Fibroblast of skin of left biceps (primary cell): ENCODE measurements at places on chromosomes 6 and 20.

DNA sequence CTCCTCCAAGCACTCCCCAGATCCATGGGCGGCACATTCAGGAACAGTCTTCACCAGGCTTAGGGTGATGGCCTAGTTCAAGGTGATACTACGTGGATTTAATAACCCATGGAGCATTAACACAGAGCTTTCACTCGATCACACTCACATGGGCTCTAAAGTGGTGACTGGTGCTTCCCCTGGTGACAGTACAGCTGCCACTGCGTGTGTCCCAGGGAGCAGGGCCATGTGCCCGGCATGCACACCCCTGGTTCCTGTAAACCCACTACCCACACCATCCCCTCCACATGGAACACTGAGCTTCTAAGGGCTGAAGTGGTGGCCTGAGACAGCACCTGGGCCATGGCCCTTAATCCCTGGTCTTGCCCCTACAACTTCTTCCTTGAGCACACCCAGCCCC is 27.8 kb upstream of the APMAP start:
- DNase-seq = no peak

DNA sequence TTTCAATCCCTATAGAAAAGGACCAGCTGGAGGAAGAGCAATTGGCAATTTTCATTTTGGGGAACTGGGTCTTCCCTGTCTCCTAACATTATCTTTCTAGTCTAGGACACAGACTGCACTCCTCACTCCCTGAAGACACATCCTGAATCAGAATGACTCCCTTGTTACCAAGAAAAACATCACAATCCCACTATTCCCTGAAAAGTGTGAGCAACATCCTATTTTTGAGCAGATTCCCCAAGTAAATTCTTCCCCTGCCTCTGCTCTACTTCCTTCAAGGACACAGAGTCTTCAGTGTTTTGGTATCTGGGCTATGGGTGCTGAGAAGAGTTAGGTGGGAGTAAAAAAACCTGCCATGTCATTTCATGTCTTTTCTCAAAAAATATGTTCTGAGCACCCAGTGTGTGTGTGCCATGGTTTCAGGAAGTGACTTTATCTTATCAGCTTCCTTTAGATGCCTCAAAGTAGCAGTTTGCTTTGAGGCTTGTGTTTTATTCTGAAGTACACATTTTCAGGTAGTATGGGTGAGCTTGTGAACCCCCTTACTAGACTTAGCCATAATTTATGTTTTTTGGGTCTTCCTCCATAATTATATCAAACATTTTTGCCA is 12.4 kb downstream of the LAMA4 start:
- no peak for DNase-seq

DNA sequence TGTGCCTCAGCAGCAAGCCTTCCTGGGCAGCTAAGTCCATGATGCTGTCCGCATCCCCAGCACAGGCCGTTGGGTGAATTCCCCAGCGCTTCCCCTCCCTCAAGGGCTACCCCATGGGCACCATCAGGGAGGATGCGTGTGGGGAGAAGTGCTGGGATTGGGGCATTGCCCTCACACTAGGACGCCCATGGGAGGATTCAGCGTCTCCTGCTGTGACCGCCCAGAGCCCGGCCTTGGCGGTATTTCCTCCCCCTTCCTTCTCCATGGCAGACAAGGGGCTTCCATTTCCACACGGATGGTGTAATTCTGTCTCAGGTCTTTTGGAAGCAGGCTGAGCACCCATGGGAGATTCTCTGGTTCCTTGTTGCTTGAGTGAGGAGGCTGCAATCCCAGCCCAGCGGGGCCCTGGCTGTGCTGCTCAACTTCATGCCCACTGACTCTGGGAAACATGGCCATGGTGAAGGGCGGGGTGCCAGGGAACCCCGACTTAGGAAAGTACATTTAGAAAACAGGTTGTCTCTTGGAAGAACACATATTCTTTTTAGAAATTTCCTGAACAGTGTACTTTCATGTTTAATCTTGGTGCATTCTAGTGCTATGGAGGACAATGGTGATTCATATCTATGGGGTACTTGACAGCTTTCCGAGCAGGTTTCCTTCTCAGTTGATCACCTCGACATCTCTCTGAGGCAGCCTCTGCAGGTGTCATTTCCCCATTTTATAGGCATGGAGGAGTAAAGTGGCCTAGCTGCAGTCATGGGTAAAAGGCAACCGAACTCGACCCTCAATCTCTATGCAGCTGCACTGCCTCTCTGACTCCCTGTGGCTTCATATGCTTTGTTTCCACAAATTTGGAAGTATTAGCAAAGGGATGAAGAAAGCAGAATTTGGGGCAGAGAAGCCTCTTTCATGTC is 178.2 kb upstream of the CST7 start:
- no peak for DNase-seq

DNA sequence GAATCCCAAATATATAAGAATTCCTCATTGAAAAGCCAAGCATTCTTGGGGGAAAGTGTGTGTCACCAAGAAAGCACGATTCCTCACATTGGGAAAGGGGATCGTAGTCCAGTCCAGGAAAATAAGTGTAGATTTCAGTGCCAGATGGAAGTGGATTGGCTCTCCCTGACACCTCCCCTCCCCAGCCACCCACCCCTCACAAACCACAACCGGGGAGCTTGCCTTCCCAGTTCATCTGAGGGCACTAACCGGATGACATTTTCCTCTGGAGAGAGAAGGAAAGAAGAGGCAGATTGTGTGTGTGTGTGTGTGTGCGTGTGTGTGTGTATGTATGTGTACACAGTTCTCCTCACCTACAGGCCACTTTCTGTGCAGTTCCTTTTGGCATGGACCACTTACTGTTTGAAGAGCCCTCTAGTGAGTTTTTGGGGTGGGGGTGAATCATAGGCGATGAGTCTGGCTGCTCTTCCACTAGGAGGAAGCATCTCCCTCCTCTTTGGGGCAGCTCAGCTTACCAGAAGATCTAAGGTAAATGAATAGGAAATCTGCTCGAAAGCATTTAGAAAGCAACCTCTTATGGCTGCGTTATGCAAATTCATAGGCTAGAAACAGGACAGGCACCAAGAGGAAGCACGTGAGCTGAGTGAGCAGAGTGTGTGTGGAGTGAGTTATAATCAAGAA is 20.8 kb downstream of the DAAM2 start:
- peak; percentile 99 for DNase-seq

- peak; percentile 55 for DNase-seq
Observed at GRCh38 chr6:4459032-4459431, 317.2 kb upstream of the CDYL start.

DNA sequence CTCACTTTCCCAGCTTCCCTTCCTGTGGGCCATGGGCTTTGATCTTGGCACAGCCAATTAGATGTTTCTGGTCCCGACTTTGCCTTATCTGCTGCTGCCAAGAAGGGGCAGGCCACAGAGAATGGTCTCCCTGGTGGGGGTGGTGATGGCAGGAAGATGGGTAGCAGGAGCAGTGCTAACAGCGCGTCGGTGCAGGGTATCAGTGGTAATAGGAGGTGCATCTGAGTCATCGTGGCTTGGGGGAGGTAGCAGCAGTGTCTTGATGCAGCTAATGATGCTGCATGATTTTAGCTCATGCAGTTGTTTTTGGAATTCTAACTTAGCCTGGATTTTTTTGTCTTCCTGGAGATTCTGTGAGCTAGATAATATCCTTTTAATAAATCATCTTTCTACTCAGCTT is 18.9 kb upstream of the MAS1 start:
- DNase-seq = no peak

DNA sequence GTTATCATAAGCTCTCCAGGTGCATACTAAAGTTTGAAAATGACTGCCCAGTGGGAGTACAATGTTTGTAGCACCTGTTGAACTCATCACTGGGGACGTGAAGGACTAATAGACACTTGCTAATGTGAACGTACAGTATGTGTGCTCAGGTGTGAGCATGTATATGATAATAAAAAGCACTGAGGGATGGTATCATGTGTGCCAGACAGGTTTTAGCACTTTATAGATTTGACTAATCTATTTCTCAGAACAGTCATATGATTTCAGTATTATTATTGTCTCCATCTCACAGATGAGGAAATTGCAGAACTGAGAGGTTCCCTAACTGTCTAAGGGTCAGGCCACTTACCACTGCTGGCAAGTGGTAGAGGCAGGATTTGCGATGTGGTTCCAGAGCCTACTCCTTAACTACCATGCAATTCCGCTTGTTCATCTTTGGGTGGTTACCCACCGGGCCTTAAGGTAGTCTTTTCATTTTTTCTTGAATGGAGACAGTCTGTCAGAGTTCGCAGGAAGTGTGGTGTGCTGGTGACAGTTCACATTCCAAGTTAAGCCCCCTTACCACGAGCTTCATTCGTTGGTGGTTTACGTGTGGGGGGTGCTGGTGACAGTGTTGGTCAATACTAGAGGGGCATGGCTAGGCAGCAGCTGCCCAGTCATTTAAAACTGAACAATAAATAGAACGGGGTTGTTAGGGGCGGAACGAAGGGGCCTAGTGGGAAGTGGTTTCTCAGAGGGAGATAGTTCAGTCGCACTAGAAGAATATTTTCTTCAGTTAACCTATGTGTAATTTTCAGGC is 46.8 kb downstream of the RREB1 start:
- no peak for DNase-seq

GRCh38 chr20:62996596-62996982 is 10.2 kb downstream of the BHLHE23 start:
- no peak for DNase-seq
